Stimulated activated naive CD4-positive, alpha-beta T cell (primary cell): ENCODE measurements at places on chromosomes 4 and X.

DNA sequence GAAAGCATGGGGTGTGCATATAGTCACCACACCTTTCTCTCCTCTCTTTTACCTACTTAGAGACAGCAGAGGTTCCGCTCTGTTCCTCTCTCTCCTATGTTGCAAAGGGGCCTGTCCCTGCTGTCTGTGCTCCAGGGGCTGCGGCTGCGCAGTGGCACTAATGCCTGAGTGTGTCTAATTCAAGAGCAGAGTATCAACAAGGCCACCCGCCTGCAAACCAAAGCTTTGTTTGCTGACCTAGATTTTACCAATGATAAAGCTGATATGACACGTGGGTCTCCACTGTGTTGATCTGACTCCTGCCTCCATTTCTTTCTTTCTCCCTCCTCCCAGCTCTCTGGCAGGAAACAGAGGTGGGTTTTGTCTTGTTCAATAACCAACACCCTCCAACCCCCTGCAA lies 74.9 kb downstream of the NSG1 start:
- no peak for DNase-seq

GRCh38 chr4:188455062-188455752 lies 316.0 kb downstream of the TRIML1 start:
- DNase-seq = no peak

GRCh38 chrX:16771483-16772398 lies 14.5 kb upstream of the TXLNG start:
- no peak for DNase-seq

DNA sequence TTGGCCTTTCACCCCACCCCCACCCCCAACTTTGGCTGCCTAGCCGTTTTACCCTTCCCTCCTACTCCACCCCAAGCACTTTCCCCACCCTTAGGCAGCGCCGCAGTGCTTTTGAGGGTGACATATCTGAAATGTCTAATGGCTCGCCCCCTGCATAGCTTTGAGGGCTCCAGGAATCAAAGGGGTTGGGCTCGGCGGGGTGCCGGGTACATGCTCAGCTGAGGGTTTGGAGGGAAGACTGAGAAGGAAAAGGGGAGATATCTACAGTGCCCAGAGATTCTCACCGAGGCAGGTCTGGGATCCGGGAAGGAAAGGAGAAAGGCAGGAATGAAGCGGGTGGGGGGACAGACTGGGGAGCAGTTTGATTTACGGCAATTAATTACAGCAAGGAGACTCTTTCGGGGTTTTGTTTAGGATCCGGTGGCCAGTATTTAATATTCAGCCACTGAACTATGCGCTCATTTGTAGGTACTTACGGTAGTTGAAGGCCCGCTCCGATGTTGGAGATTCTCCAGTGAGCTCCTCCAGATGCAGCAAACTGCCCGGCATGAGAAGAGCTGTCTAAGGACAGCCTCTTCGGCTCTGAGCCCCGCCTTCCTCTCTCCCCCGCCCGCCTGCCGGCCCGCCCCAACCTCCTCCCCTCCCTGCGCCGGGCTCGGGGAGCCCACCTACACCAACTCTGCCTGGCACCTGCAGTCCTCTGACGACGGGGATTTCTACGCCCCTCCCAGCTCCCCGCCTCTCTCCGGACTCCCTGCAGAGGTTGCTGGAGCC lies at the start of gene IGSF1:
Gene IGSF1, minus strand, starts transcription at position 569 of the 774 bp plus-strand sequence. CDS start 2,632 bp downstream, outside the sequence.
- no peak for DNase-seq

DNA sequence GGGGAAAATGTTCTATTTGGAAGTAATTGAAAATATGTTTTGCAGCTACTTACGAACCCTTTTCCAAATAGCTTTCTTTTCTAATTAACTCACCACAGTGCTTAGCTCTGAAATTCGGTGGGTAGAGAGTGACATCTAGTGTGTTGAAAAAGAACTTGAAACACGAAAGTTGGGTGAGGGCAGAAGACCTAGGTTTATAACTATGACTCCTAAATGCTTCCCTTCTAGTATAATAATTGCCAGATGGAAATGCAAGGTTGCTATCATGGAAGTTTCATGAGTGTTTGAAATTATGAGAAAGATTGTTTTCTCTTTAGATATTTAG lies 77.3 kb upstream of the NOCT start:
- no peak for DNase-seq

DNA sequence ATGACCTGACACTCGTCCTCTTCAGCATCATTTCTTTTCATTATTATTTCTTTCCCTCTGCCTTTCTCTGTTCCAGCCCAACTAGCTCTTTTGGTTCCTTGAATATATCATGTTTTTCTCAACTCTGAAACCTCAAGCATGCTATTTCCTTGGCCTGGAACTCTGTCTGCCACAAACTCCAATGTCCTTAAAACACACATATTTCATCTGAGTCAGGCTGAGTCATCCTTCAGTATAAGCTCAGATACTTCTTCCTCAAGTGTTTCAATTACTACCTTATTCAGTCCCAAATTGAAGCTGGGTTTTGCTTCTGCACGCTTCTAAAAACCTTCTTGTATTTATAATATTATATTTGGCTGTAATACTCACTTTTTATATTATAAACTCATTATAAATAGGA lies 424.2 kb downstream of the PDGFC start:
- DNase-seq = no peak
